ENCODE measurements at places on chromosomes 2 and 18. TPM values are rescaled to one million over a fixed set of nuclear protein-coding genes. Genes with fewer than 3 reads are reported as not detected.

The PHLPP1 gene
- total RNA-seq, result 23.8 TPM

The SLC40A1 gene
- 48.6 TPM for total RNA-seq

The PSTPIP2 gene
- 10.0 TPM for total RNA-seq

The UGT1A7 gene
- not detected for total RNA-seq

The CRYGC gene
- total RNA-seq, result not detected

The SCN3A gene
- 0.58 TPM for total RNA-seq

The IL1F10 gene
- not detected for total RNA-seq

The ZBTB7C gene
- 44.2 TPM for total RNA-seq

The CPS1 gene
- 6.9 TPM for total RNA-seq

The TUBA4B gene
- not detected for total RNA-seq

The APCDD1 gene
- 43.1 TPM for total RNA-seq

The CPO gene
- total RNA-seq, result 0.89 TPM

Data from sciatic nerve (tissue), 2 donors.